ENCODE measurements at places on chromosomes 12 and 14.

- DNase-seq: peak; percentile 29
- H3K4me3 ChIP-seq: peak overlapping the region; percentile 39
- peaks cover 2% of the 10 kb centered on the region for H3K27me3 ChIP-seq
- H3K27ac ChIP-seq: no peak overlapping the region
These were observed 46.0 kb upstream of the CCDC60 start for GRCh38 chr12:119288576-119288975.

GRCh38 chr14:73784181-73784987 is 67.2 kb upstream of the PTGR2 start:
- H3K27me3 ChIP-seq: peaks cover 9% of the 10 kb centered on the region
- peaks cover 35% of the 10 kb centered on the region for H3K4me1 ChIP-seq
- no peak overlapping the region for H3K4me3 ChIP-seq
- no peak overlapping the region for H3K27ac ChIP-seq

GRCh38 chr12:30824311-30824710 is 69.6 kb upstream of the CAPRIN2 start:
- no peak overlapping the region for H3K27ac ChIP-seq
- H3K4me3 ChIP-seq: no peak overlapping the region
- no peak for DNase-seq
- peaks cover 15% of the 10 kb centered on the region for H3K4me1 ChIP-seq

DNA sequence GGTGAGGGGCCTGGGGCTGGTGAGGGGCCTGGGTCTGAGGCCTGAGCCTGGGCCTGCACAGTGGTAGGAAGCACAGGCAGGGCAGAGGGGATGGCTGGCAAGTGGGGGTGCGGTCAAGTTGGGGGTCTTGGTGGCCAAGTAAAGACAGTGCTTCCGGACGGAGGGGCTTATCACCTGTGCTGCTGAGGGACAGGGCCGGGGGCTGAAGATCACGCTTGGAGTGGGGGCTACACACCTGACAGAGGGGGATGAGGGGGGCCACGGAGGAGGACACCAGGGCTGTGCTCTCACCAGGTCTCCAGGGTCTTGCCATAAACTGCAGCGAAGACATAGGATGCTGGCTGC is 12.2 kb downstream of the TEDC1 start:
- H3K4me1 ChIP-seq: peaks cover 1% of the 10 kb centered on the region
- H3K4me3 ChIP-seq: no peak overlapping the region
- H3K27ac ChIP-seq: no peak overlapping the region
- peaks cover 6% of the 10 kb centered on the region for H3K27me3 ChIP-seq

DNA sequence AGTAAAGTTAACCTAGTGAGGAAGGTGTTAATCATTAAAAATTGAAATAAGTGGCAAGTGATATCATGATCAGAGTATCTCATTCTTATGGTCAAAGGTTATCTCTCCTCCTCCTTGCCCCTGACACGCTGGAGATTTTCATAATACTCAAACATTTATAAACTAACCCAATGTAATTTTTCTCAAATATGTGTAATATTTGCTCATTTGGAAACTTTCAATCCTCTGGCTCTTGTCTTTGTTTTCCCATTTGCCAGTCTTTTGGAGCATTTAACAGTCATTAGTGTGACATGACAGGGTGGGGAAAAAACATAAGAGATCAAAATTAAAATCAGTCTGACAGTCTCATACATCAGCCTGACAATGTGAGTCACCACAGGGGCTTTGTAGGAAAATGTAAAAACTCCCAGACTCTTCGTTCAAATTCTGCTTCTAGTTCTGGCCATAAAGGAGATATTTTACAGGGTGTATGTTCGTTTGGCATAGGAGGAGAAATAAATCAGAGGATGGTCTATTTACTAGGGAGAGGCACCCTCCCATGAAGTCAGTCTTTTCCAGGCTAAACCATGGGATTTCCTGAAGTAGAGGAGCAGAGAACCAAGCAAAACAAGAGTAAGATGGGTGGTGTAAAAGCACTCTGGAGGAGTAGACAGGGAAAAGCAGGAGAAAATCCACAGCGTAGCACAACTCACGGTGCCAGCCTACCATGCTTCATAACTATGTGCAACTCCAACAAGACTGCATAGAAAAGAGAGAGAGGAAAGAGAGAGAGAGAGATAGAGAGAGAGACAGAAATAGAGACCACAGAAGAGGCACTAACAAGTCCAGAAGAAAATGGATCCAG is 369.2 kb upstream of the PDE3A start:
- no peaks in the 10 kb centered on the region for H3K36me3 ChIP-seq
- H3K4me1 ChIP-seq: no peaks in the 10 kb centered on the region
- no peak overlapping the region for H3K4me3 ChIP-seq

- H3K27me3 ChIP-seq: peaks cover 2% of the 10 kb centered on the region
- H3K4me1 ChIP-seq: peaks cover 2% of the 10 kb centered on the region
- peaks cover 10% of the 10 kb centered on the region for H3K36me3 ChIP-seq
- H3K27ac ChIP-seq: no peak overlapping the region
These were observed 139.6 kb downstream of the DYRK2 start for GRCh38 chr12:67788118-67788517.

DNA sequence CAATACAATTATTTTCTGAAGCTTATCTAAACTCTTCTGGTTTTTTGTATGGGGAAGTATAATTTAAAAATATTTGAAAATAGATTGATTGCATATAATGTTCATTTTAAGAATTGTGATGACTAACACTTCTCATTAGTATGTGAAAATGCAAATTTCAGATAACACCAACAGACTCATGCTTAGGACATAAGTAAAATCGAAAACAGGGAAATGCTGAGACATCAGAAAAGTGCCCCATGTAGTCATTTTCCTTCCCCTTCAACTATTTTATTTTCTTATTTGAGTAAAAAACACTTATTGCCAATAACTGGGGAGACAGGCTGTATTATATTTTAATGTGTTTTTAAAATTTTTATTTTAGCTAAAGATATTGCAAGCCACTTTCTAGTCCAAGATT is 814.7 kb downstream of the GALC start:
- H3K4me3 ChIP-seq: no peak overlapping the region
- no peaks in the 10 kb centered on the region for H3K36me3 ChIP-seq
- H3K27me3 ChIP-seq: no peaks in the 10 kb centered on the region
- DNase-seq: no peak

GRCh38 chr12:53039851-53040250 is 10.0 kb upstream of the TNS2 start:
- H3K27ac ChIP-seq: no peak overlapping the region
- H3K4me1 ChIP-seq: peaks cover 3% of the 10 kb centered on the region
- H3K36me3 ChIP-seq: peaks cover 5% of the 10 kb centered on the region
- no peak for DNase-seq
- H3K4me3 ChIP-seq: no peak overlapping the region
- H3K27me3 ChIP-seq: peaks cover 4% of the 10 kb centered on the region

DNA sequence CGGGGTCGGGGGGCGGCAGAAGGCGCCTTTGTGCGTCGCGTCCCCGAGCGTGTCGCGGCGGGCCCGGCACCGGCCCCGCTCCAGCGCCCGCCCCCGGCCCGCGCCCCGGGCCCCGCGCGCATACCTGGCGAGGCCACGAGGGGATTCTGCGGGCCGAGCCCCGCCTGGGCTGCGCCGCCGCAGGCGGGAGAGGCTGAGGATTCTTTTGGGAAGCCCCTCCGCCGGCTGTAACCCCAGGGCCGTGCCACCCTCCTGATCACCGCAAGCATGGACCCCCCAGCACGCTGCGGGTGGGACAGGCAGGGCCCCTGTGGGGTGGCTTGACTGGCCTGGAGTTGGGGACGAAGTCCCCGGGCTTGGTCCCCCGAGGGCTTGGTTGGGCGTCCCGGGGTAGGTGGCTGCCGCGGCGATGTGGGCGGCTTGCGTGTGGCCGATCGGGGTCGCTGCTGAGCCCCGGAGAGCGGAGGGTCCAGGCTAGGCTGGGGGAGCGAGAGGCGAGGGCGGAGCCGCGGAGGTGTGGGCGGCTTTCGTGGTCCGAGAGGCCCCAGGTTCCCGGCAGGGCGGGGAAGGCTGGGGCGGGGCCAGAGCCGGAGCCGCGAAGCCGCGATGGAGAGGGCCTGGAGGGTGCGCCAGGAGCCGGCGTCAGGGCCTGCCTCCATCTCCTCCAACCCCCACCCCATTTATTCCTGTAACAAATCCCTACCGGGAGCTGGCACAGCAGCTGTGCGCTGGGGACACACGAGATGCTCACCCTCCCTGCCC is 28.4 kb upstream of the GPR132 start:
- peaks cover 11% of the 10 kb centered on the region for H3K36me3 ChIP-seq
- H3K27me3 ChIP-seq: peaks cover 14% of the 10 kb centered on the region
- peaks cover 2% of the 10 kb centered on the region for H3K4me1 ChIP-seq
- H3K4me3 ChIP-seq: peak overlapping the region; percentile 15
- DNase-seq: peak; percentile 82
